Stimulated activated CD8-positive, alpha-beta memory T cell treated with anti-CD3 and anti-CD28 coated beads, Interleukin-7, amount 100 ng/mL, for 1 hour (primary cell): ENCODE measurements at places on chromosomes 16 and 17.

GRCh38 chr17:53061446-53061845 lies 761.3 kb upstream of the KIF2B start:
- no peak for DNase-seq

GRCh38 chr16:68626557-68626956 lies 18.6 kb upstream of the CDH3 start:
- DNase-seq, result no peak

DNA sequence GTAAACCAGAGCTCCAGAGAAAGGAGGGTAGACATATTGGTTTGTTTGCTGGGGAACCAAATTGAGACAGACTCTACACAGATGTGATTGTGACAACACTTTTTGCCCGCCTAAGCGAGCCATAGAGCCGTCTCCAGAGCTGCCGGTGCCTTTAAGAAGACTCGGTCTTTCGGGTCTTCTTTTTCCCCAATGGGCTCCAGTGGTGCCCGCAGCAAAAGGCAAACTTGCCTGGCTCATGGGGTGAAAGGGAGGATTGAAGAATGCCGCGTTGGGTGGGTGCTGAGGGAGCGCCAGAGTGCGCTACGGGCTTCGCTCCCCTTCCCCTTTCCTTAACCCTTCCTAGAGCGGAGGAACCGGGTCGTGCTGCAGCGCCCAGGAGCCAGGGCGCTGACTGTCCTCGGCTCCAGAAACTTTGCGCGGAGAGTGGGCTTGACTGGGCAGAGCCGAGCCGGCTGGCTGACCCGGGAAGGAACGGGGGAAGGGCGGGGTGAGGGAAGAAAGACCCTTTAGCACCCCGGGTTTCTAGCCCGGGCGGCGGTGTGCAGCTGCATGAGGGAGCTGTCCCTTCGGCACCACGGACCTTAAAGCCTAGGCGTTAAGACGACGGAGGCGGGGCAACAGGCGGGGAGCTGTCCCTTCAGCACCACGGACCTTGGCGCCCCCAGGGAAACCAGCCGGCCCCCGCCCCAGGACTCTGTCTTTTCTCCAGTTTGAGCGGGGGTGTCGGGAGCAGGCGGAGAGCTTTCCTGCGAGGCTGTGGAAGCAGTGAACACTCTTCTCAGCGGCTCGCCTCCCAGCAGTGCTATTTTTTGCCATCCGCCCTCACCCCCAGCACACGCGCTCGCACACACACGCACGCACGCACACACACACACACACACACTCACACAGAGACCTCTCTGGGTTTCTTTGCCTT lies at the start of gene CACNG3:
TSS of gene CACNG3 (plus strand) at position 880 of the 916 bp plus-strand sequence. CDS start 420 bp downstream, outside the sequence.
- peak; percentile 13 for DNase-seq

- DNase-seq, result no peak
Measured at GRCh38 chr17:57170866-57171265, 85.5 kb upstream of the MSI2 start.

DNA sequence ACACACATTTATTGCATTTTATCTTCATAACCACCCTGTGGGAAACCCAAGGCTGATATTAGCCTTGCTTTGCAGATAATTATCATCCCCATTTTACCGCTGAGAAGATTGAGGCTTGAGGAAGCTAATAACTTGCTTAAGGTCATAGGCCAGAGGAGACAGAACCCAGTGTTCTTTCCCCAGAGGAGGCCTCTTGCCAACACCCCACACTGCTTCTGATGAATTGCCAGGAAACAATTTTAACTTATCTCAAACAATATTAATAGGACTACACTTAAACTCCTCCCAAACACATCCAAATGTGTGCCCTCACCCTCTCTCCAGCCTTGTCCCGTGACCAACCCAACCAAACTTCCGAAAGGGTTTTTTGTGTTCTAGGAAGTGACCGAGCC lies 2.1 kb upstream of the SPG7 start:
- no peak for DNase-seq

DNA sequence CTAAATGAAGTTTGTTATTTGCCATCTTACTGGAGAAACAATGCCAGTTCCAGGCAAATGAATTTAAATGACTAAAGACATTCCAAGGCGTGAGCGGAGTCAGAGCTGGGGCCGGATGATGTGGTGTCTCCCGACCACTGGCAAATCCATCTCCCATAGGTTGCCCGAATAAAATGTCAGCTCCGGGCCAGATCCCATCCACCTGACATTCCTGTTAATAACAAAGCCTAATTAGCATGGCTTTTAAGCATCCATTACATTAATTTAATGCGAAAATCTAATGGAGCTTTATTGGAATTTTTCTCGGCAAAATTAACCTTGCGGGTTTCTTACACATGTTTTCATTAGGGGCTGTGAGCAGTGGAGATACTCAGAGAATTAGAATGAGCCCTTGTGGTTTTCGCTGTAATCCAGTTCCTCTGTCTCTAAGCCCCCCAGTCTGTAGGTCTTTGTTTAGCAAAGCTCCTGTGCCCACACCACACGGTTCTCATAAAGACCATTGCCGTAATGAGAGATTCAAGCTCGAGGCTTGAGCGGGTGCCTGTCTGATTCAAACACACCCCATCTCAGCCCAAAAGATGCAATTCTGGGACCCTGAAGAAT lies 123.3 kb downstream of the CCT6B start:
- DNase-seq, result no peak

GRCh38 chr16:2786826-2787151 lies 571 bp downstream of the PRSS33 start:
- DNase-seq, result no peak
